ENCODE measurements at places on chromosomes 4 and X.

GRCh38 chr4:35925806-35926205, 318.5 kb downstream of the ARAP2 start:
- no peak for DNase-seq

- peak; percentile 49 for DNase-seq
Measured at GRCh38 chr4:149999485-150000074, 78.7 kb upstream of the DCLK2 start.

DNA sequence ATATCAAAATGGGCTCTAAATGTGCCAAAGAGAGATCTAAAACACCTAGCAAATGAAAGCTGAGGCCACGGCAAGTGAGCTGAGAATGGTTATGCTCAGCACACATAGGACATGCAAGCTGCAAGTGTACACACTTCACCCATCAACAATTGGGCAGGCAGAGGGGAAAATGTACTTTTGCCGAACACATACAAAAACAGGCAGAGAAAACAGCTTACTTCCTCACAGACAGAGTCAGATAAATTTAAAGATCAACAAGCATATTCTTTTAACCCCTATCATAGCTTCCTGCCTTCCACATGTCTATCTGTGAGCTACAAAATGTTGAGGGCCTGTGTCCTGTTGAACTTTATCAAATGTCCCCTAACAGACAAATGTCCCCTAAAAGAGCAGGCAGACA, 60.3 kb downstream of the SH3KBP1 start:
- DNase-seq: no peak

DNA sequence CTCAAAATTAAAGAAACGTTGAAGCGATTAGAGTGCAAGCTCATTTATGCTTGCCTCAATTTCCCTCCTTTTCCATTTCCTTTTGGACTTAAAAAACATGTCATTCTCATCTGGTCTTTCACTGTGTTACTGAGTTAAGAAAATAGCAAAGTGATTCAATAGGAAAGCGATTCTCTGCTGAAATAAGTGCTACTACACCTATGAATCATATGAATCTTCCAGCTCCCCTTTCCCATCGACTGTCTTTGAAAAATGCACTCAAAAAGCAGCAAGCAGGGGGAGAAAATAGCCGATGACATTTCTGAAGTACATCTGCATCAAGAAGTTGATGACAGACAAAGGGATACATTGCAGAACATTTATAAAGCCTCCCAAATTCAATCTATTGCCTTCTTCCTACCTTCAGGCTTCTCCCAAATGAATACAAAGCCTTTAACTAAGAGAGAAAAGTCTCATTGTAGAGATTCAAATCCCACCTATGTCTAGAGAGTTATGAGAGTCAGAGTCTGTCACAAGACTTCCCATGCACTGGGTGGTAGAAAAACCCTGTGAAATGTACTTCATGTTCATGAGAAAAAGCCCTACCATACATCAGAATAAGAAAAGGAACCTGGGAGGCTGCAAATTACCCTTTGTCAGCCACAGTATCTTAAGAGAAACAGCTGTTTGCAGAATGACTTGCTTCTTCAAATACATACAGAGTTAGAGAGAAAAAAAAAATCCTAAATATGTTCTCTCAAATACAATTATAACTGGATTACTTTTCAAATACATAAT, 78.9 kb downstream of the MBNL3 start:
- no peak for DNase-seq

DNA sequence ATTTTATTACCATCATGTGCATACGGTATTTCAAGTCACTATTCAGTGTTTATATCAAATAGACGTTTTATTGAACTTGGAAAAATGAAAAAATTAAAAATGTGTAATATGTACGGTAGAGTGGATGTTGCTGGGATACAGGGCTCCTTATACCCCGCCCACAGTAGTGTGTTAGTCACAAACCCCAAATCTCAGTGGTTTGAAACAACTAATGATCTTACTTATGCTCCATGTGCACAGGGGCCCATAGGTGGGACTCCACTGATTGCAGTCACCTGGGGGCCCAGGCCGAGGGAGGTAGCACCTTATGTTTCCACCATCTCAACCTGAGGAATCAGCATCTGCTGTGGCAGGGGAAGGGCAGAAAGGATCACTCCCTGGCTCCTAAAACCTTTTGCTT, 18.1 kb downstream of the LSM6 start:
- DNase-seq: no peak

DNA sequence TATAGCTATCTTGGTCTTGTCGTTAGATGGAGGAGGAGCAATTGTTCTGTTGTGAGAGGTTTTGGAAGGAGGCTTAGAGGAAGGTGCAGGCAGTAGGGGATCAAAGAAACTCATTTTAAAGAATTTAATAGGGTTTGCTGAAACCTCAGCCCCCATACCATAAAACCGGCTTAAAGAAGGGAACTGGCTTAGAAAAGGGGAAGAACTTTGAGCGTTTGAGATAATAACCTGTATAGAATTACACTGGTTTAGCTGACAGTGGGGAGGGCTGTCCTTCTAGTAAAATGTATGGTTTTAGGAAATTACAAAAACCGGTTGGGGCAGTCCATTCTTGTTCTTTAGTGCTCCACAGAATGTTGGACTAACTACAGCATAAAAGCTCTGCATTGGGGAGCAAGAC, 128.1 kb downstream of the KDM6A start:
- no peak for DNase-seq

DNA sequence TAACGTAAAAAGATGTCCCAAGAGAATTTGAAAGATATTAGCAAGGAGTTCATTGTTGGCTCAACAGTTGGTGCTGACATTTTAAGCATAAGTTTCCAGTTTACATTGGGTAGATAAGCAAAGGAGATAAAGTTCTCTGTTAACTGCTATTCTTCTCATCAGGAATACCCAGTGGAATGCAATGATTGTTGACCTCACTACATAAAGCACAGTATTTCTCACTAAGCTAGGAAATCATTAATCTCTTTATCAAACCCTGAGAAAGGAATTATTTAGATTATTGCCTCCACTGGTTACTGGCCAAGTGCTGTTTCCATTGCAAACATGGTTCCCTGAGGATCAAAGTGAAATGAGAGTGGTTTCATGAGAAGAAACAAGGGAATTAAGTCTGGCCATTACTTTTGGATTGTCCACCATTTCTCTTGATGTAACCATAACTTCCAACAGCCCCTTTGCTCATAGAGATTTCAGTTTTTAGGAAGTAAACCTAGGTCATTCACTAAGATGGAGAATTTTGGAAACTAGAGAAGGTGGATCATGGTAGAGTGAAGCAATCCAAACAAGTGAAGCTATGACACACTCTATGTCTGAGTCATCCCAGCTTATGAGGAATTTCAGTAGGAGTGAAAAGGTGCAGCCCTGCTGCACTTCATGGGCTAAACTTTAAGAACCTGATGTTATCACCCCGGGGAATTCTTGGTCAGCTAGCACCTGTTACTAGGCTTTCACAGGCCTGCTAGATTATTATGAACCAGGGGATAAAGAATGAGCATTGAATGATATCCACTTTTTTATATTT, 163.4 kb downstream of the AREG start:
- no peak for DNase-seq

- DNase-seq: peak; percentile 2
Measured at GRCh38 chr4:122758033-122758432, 25.5 kb downstream of the BBS12 start.

DNA sequence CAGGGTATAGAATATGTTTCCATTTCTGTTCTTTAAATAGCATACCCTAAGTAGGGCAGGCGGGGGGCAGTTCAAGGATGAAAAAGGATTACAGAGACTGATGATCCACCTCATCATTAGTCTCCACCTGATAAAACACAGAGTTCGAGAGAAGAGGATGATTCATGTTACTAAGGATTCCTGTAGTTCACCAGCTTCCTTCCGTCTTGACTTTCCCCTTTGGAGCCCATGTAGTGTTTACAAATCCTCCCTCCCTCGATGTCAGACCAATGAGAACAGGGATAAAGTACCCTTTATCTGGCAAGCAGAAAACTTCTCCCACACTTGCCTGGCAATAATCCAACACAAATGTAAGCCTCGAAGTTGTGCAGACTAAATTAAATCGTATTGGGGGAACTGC, 526.3 kb upstream of the FAM241A start:
- DNase-seq: no peak

- no peak for DNase-seq
Measured at GRCh38 chr4:86730310-86730709, 118.9 kb downstream of the SLC10A6 start.

- DNase-seq: peak; percentile 26
Measured at GRCh38 chr4:91325495-91325894, 978.3 kb upstream of the GRID2 start.

- DNase-seq: no peak
Measured at GRCh38 chr4:54094451-54094850, 5.5 kb upstream of the GSX2 start.

GRCh38 chr4:187236209-187236890, 512.7 kb upstream of the FAT1 start:
- DNase-seq: no peak

GRCh38 chr4:1472148-1472797, 66.0 kb upstream of the NKX1-1 start:
- DNase-seq: no peak

GRCh38 chr4:134343081-134343480, 141.5 kb upstream of the PABPC4L start:
- no peak for DNase-seq

Data from NCI-H2171 treated with DMSO at 0.1 percent for 48 hours (cell line).